DMS153 (cell line): ENCODE measurements at places on chromosomes 2 and 18.

- DNase-seq, result no peak
Measured at GRCh38 chr2:145592361-145592760, 1072.4 kb upstream of the ZEB2 start.

DNA sequence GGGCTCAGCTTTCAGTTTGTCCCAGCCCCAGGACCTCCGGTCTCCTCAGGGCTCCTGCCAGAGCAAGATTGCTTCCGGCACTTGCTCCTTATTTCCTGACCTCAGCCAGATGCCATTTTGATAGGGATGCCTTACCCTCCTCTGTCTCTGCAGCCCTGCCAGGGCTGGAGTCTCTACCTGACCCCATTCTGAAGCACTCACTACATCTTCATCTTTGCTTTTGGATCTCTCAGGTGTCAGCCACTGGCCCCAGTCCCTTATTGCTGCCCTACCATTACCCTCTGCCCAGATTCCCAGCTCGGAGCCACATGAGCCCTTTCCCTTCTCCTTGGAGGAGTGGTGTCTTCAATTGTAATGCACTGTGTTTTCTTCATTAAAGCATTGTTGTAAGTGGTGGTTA is 17.1 kb downstream of the OSBPL6 start:
- no peak for DNase-seq

DNA sequence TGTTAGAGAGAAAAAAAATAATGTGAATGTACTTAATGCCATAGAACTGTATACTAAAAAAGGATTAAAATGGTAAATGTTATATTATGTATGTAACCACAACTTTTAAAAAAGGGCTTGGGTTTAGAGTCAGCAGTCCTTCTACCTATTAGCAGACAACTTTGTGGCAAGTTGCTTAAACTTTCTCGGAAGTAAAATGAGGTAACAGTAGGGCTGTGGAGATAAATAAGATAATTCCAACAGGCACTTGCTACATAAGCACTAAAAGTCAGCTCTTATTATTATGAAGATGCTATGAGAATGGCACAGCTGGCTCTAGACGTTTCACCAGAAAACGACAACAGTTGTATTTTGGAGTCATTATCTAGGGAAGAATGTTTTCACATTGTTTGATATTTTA is 31.3 kb downstream of the AAK1 start:
- DNase-seq, result no peak

- no peak for DNase-seq
Measured at GRCh38 chr2:154394600-154394999, 303.9 kb upstream of the KCNJ3 start.

DNA sequence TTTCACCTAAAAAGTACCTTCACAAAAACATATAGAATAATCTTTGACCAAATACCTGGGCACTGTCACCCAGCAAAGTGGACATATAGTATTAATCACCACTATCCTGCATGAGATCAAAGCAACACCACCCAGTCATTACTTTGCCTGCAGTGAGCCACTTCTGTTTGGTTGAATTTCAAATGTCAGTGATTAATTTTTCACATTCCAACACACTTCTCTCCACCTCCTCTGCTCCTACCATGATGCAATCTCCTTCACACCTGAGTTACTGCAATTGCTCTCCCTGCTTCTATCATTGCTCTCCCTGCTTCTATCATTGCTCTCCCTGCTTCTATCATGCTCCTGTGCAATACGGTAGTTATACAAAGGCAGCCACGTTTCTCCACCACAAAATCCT is 106.1 kb upstream of the NETO1 start:
- no peak for DNase-seq
